ENCODE measurements at places on chromosomes 1 and 21.

- DNase-seq = peak; percentile 78
These were observed 120.4 kb upstream of the GREM2 start for GRCh38 chr1:240732390-240732789.

DNA sequence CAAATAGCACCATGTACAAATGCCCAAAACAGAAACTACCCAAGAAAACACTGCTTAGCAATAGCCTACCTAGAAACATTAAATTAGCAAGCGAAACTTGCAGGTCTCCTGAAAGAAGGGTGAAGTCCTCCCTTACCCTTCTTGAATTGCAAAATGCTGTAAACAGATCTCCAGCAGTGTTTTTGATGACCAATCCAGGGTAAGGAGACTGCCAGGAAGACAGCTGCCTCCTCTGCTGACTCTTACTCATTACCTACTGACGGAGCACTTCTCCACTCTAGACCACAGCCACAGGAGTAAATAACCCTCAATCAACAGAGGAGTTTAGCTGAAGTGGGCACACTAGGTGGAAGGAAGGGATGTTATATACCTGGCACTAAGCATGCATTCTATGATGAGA is 32.2 kb upstream of the GADD45A start:
- peak; percentile 69 for DNase-seq

DNA sequence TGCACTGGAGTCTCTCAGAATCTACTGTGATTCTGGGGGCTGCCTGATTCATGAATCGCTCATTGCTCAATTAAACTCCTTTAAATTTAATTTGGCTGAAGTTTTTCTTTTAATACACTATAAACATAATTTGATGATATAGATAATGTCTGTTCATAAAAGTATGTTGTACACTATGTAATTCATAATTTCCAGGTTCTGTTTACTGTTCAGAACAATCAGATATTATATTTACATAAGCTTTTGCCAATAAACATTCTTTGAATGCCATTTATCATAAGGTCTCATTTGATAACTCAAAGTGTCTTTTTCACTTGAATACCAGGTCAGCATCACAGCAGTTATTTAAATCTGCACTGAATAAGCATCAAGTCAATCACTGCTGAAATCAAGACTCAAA is 39.6 kb downstream of the PIGK start:
- no peak for DNase-seq

DNA sequence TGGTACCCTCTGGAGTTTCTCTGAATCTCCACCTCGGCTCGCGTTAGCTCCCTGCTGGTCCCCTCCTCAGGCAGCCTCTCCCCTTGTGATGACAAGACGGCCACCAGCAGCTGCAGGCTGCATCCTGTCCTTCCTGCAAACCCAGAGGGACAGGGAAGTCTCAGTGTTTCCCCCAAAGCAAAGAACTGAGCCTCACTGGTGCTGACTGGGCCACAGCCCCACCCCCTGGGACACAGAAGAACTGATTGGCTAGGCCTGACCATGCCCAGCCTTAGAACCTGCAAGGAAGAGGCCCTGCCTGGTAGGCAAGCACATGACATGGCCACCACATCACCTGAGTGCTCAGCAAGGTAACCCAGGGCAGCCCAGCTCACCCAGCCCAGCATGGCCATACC is 34.6 kb downstream of the TMEM51 start:
- DNase-seq = no peak

- DNase-seq = no peak
These were observed 16.1 kb upstream of the ETV3 start for GRCh38 chr1:157154291-157154690.

- peak; percentile 11 for DNase-seq
These were observed 34.3 kb upstream of the TTC4 start for GRCh38 chr1:54681358-54681757.

- no peak for DNase-seq
These were observed 13.6 kb downstream of the DDAH1 start for GRCh38 chr1:85451236-85451830.

- DNase-seq = peak; percentile 20
These were observed 109.6 kb upstream of the BMP8A start for GRCh38 chr1:39381839-39382238.

DNA sequence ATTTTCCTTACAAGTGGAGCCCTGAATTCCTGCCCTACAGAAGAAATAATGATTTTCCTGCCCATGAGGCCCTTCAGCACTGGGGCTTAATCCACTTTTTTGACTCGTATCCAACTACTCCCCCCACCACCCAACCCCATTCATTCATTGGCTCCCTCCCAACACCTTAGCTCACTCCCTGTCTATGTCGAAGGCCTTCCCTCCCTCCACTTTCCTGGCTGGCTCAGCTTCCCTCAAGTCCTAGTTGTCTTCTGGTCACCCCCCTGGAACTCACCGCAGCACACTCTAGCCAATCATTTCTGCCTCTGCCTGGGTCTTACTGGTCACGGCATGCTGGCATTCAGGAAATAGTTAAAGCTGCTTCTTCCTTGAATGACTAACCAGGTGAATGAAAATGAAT is 118.9 kb downstream of the PGBD5 start:
- no peak for DNase-seq

- DNase-seq = no peak
These were observed 971.0 kb downstream of the NCAM2 start for GRCh38 chr21:21969211-21969610.

GRCh38 chr1:76901158-76901767 is 34.0 kb downstream of the ST6GALNAC5 start:
- DNase-seq = peak; percentile 75

DNA sequence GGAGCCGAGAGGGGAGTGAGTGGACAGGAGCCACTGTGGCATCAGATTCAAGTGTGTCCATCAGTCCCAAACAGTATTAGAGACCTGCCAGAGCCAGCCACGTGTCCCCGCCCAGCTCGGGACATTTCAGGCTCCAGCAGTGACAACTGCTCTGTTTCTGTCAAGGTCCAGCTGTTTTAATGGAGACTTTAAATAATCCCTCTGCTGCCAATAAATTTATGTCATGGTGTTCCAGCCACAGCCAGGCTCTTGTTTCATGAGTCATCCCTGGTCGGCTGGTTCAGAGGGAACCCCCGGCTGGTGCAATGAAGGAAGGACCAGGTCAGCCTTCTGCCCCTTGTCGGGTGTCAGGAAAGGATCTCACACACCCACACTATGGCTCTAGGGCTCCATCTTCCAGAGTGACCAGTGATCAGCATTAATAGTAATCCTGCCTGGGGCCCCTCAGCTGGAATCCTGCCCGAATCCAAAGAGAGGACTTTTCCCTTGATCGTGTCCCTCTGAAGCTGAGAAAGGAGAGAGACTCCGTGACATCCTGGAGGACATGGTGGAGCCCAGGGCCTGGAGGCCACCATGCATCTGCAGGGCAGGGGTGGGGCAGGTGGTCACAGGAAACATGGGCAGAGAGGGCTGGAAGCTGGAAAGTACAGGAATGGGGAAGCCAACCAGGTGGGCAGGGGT is 197.3 kb downstream of the MATN1 start:
- peak; percentile 90 for DNase-seq

GRCh38 chr1:18641005-18641941 is 10.6 kb downstream of the PAX7 start:
- no peak for DNase-seq

DNA sequence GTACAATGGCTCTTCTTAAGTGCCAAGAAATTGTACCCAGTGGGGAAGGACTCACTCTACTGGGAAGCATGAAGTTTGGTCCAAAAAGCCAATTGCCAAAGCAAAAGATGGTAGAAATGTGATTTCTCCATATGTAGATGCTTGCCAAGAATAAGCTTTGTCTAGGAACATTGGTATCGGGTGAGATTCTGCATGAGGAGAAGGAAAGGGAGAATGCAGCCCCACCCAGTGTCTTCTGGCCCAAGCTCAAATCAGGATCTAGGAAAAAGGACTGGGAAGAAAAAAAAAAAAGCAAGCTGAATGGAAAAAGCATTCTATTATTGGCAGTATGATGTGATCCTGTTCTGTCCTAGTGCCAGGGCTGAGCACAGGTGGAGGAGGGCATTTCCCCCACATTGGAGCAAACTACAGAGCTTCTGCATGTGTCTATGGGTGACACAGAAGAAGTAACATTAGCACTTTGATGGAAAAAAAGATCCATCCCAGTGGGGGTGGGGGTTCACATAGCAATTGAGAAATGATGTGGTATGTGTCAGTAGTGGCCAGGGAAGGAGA is 226.6 kb downstream of the KCNH1 start:
- DNase-seq = no peak

DNA sequence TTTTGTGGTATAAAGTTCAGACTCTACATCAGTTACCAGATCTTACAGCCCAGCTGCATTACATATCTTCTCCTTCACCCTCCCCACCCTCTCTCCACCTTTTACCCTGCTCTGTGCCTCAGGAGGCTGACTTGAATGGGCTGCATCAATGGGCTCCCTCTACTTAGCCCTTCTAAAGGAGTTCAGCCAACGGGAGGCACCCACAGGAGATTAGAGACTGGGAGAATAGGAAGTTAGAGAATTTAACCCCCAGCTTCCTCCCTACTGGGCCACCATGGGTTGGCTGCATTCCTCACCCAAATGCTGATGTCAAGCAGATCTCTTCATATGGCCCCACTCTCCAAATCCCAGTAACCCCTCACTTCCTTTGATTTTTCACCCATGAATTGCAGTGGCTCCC is 17.1 kb upstream of the DUSP23 start:
- DNase-seq = no peak

DNA sequence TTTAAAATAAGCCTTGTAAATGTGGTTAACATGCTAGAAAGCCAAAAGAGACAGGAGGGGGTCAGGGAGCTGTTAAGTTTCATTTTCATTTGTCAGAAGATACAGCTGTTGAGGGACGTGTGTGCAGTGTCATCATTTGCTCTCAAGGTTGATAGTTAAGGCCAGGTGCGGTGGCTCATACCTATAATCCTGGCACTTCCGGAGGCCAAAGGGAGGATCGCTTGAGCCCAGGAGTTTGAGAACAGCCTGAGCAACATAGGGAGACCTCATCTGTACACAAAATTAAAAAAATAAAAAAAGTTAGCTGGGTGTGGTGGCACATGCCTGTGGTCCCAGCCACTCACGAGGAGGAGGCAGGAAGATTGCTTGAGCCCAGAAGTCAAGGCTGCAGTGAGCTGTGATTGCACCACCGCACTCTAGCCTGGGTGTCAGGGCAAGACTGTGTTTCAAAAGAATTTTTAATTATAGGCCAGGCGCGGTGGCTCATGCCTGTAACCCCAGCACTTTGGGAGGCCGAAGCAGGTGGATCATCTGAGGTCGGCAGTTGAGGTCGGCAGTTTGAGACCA is 22.7 kb downstream of the ZBTB8OS start:
- DNase-seq = peak; percentile 25

DNA sequence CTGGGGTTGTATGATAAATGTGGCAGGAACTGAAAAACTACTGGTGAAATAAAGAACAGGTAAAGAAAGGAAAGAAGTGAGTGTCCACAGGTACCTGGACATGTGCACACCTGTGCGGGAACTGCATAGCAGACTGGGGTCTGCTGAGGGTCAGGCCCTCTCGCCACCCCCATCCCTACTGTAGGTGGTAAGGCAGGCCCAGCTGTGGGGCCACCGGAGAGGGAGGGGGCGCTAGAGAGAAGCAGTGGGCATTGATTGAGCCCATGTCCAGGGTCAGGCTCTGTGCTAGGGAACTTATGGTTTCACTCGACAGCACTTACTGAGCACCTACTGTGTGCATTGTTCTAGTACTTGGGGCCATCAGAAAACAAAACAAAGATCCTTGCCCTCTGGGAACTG is 400.5 kb downstream of the MATN1 start:
- no peak for DNase-seq

DNA sequence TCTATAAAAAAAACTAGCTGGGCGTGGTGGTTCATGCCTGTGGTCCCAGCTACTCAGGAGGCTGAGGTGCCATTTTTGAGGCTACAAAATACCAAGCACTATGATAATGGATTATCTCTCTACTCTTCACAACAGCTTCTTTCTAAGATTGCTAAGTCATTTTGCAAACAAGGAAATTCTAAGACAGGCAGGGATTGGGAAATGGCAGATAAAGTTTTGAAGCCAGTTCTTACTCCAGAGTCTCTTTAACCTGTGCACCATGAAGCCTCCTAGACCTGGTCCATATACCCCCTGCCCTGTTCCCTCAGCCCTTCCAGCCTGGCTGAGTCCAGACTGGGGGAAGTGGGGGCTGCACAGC is 39.5 kb upstream of the DMBX1 start:
- DNase-seq = no peak

GRCh38 chr21:28018213-28018612 is 974.5 kb downstream of the LTN1 start:
- DNase-seq = no peak

GRCh38 chr1:55928576-55928975 is 650.8 kb downstream of the PLPP3 start:
- DNase-seq = no peak

DNA sequence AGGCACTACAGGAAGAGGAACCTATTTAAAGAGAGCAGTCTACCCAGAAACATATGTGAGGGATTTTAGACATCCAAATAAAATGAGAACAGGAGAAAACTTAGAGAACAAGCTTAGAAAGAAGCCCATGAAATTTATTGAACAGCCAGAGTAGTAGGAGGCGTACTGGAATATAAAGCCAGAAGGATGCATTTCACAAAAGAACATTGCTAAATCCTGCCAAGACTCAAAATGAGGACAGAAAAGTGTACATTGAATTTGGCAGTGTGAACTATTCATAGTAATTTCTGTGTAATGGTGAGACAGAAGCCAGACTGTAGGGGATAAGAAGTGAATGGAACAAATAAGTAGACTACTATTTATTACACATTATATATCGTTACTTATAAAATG is 22.5 kb downstream of the CEPT1 start:
- DNase-seq = no peak

- DNase-seq = no peak
These were observed 244.4 kb downstream of the FOXD2 start for GRCh38 chr1:47682198-47682597.

DNA sequence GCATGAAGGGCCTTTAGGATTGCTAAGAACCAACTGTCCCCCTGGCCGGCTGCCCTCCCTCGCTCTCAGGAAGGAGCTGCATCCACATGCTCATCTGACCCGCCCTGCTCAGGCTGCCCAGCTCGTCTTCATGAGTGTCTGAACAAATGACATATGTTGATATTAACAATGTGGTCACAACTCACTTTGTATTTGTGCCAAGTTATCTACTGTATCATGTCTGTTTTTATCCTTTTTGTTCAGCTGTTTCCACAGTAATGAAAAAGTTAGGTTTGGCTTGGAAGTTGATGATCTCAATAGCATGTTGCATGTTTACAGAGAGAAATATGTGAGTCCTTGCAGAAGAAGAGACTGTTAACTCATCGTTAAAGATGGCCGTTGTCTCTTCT is 75.1 kb downstream of the PHTF1 start:
- peak; percentile 42 for DNase-seq

- peak; percentile 73 for DNase-seq
These were observed 22.7 kb downstream of the PGM1 start for GRCh38 chr1:63615768-63616420.

- DNase-seq = no peak
These were observed 9.4 kb downstream of the DYRK1A start for GRCh38 chr21:37375866-37376574.

Data from EH (cell line).